ENCODE measurements at places on chromosomes 11 and 22.

DNA sequence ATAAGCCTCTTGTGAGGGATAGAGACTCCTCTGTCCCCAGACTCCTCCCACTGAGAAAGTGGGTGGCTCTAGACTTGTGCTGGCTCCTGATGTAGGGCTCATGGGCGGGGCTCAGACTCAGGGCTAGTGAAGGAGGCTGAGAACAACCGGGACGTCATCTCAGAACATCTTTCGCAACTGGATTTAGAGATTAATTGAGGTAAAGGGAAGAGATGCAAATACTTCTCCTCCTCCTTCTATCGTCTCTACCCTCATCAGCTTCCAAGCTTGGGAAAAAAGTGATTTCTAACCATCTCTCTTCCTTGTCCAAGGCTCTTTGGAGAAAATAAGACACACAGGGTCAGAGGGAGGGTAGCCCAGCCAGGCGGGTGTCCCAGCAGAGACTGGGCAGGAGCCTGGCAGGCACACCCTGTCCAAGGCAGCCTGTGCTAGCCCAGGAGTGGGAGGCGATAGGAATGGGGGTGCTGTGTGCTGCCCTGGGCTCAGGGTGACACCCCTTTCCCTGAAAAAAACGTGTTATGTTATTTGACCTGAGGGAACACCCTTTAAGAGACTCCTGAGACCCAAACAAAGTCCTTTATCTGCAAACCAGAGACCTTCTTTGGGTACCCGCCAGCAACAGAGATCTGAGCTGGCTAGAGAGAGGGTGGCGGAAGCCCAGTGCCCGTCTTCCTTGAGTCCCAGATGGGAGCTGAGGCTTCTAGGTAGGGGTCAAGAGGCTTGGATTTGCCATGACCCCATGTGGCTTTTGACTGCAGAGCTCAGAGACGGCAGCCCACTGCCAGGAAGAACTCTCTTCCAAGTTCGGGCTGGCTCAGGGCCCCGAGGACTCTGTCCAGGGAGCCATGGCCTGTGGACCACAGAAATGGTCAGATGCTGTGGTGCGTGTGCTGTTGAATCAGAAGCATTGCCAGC, 160.9 kb downstream of the ADAMTS15 start:
- no peak for DNase-seq

DNA sequence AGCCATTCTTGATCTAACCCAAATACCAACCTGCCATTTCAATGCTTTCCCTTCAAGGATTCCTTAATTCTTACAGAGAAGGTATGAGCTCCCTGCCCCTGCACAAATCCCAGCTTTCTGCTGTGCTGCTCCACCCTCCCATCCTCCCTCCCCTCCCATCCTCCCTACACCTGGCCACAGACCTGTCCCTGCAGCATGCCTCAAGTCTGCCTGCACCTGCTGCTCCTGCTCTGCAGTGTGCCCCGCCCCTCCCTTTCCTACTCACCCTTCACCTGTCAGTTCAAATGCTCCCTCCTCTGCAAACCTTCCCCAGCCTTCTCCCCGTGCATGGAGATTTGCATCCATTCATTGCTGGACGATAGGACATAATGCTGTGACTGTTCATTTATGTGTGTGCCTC, 139.9 kb upstream of the NARS2 start:
- DNase-seq, result peak; percentile 60

- no peak for DNase-seq
These were observed 24.4 kb upstream of the CBX7 start for GRCh38 chr22:39176714-39177455.

DNA sequence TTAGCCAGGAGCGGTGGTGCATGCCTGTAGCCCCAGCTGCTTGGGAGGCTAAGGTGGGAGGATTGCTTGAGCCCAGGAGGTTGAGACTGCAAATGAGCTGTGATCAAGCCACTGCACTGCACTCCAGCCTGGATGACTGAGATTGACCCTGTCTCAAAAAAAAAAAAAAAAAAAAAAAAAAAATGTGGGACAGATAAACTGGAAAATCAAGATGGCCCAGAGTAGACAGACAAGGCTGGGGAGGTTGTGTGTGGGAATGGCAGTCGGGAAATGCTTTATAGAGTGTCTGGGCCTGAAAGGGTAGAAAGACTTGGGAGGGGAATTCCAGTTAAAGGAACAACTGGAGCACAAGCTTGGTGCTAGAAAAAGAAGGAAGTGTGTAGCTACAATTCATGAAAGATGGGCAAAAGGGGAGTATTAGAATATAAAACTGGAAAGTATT, 18.2 kb upstream of the WDR74 start:
- DNase-seq, result no peak

- peak; percentile 87 for DNase-seq
These were observed 6.8 kb downstream of the OMP start for GRCh38 chr11:77109236-77110019.

DNA sequence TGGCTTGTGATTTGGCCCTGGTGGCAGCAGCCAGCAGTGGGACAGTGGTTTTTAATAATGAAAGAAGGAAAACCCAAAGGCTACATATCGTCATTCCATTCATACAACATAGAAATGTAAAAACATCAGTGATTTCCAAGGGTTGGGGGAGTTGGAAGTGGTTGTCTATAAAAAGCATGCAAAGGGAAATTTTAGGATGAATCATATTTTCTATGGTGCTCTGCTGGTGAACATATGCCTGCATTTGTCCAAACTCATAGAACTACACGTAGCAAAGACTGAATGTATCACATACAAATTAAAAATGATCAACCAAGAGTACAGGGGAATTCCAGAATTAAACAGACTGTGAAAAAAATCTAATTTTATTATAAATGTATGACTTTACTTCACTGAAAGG, 11.1 kb downstream of the OR5B3 start:
- DNase-seq, result no peak

DNA sequence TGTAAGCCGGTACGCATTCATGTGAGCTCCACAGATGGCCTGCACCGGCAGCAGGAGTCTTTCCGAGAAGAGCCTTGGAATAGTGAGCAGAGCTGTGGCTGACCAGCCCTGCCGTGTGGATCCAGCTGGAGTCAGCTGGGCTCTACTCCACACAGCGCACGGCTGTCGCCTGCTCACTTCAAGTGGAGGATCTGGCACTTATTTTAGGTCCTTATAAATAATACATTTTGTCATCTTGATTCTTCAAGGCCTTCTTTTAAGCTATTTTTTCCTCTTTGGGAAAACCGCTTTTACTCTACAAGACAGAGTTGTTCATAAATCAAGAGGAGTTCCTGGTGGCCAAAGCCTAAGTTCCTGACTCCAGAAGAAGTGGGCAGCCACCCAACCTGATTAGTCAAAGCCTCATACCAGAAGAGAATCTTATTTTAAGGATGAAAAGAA, 93.8 kb downstream of the KCNC1 start:
- DNase-seq, result no peak

GRCh38 chr11:65440831-65441499, 18.4 kb downstream of the NEAT1 start:
- no peak for DNase-seq

DNA sequence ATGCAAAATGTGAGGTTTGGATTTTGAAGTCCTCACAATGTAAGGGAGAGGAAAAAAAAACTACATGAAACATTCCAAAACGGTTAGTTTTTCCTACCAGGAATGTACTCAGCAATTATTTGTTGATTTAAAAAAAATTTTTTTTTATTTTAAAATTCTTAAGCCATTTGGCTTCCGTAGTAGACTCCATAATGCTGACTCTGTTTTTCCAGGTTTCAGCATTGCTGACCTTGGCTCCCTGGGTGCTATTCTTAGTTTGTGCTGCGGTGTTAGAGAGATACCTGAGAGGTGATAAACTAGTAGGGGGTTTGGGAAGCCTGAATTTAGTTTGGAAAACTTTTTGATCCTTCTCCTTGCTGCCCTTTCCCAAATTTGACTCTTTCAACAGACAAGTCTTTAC, 10.6 kb downstream of the STT3A start:
- no peak for DNase-seq

GRCh38 chr11:66268952-66269905, 790 bp downstream of the RAB1B start:
- no peak for DNase-seq

GRCh38 chr11:88680806-88681205, 343.3 kb upstream of the CTSC start:
- DNase-seq, result no peak

DNA sequence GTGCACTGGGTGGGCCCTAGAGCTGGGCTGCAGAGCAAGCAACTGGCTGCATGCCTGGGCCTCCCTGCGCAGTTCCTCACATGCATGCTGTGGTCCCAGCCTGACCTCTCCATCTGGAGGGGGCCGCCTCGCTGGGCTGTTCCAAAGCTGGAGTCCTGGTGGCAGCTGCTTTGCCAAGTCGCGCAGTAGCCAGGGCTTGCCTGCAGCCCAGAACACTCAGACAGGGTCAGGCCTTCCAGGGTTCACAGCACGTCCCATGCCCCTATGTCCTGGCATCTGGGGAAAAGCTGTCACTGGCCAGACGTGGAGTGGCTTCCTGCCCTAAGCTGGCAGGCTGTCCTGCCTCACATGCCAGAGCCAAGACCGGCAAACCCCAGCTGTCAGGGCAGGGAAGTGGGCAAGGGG, 16.5 kb upstream of the CDC42EP2 start:
- no peak for DNase-seq

GRCh38 chr22:36303874-36304273, 50.9 kb downstream of the APOL1 start:
- DNase-seq, result no peak

DNA sequence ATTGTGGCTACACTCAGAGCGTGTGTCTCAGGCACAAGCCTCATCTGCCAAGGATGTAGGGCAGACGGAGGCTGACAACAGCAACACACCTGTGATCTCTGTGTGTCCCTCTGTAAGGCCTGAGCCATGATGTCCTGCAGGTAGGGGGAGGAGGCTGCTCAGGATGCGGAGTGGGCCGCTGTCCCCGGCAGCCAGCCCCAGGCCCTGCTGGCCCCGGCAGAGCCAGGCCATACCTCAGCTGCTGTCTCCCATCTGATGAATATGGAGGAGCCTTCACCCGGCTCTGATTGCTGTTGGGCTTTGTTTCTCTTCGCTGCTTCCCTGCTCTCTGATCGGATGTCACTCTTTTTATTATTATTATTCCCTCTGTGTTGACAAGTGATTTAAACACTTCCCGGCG, 83.6 kb upstream of the NCAM1 start:
- DNase-seq, result no peak

GRCh38 chr11:62439785-62440602, 21.2 kb downstream of the SCGB1A1 start:
- no peak for DNase-seq

GRCh38 chr11:85951428-85952107, 96.4 kb downstream of the CCDC83 start:
- no peak for DNase-seq

GRCh38 chr11:75558939-75559843, 2.9 kb upstream of the SERPINH1 start:
- DNase-seq, result no peak
